ENCODE measurements at places on chromosomes 2 and 18.
A peak's percentile ranks its signal among the peaks of the same experiment; 100 is the strongest.

DNA sequence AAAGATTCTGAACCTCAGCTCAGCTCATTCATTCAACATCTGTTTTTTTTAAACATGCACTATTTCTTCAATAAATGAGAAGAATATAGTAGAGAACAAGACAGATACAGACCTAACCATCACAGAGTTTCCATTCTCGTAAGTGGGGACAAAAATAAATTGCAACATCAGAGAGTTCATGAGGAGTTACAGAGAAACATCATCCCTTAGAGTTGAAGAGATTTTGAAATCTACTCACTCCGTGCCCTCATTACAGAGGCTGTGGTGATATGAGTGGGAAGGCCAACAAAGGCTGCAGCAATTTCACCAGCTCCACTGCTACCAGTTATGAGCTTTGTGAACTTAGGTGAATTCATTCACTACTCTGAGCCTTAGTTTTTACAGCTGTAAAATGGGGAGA lies 399.3 kb downstream of the BCL11A start:
- ATAC-seq = no peak

DNA sequence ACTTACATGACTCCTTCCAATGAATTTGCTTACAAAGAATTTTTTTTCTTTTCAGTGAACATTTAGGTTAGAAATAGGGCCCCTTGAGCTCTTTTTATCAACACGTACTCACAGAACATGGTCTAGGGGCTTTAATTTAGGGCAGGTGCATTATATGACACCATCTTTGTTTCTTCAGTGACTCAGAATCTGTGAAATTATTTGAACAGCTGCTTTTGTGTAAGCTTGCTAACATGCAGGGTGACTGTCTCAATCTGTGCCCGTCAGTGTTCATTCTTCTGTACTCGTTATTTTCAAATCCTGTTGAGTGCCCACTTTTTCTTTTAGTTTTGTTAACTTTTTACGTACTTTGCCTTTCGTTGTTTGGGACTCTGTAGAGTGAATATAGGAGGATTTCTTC lies 52.8 kb upstream of the CABYR start:
- no peak for ATAC-seq

GRCh38 chr2:228401065-228401912 lies 219.8 kb upstream of the SPHKAP start:
- no peak for ATAC-seq

- no peak for ATAC-seq
Measured at GRCh38 chr2:126506786-126507185, 149.2 kb upstream of the GYPC start.

GRCh38 chr2:236977063-236977851 lies 108.4 kb upstream of the COPS8 start:
- no peak for ATAC-seq

DNA sequence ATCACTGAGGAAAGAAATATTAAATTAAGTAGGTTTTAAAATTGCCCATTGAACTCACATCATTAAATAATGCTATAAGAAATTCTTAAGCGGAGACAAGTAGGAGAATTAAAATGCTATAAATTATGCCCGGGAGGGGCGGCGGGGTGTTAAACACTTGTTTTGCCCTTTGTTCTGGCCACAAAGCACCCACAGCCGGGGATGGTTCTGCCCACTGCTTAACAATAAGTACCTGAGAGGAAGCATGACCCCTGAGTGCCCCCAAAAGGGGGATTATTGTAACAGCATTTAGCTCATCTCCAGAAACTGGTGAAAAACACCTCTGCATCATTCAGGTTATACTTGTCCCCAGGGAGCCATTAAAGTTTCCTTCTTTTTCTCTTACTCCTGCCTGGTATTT lies 332.7 kb upstream of the POU3F3 start:
- no peak for ATAC-seq

DNA sequence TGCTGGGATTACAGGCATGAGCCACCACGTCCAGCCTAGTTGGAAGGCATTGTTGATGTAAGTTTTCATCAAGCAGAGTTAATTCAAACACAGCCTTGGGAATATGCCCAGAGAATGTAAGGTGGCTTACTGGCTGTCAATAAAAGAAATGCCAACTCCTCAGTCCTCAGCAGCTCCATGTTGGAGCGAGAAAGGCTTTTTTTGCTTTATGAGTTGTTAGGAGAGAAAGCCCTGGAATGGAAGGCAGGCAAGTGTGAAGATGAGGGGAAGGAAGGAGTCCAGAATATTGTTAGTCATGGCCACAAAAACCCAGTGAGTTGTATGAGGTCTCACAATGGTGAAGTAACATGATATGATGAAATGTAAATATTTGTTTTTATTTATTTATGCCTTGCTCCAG lies 57.1 kb downstream of the MAP4K4 start:
- no peak for ATAC-seq

- no peak for ATAC-seq
Measured at GRCh38 chr2:235952714-235953113, 215.5 kb downstream of the GBX2 start.

DNA sequence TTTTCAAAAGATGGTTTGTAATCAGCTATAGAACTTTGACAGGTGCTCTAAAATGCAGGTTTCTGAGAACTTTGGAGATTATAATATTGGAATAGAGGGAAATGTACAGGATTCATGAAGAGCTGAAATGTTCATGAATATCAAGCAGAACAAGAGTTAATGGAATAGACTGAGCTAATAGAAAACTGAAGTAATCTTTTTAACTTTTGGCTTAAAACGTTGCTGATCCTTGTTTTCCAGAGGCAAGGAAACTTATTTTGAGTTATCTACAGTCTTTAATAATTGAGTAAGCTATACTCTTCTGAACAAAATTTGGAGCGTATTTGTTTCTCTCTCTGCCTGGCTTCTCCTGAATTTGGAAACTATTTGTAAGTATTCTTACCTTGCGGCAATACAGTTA lies 10.8 kb upstream of the IL18RAP start:
- no peak for ATAC-seq

- no peak for ATAC-seq
Measured at GRCh38 chr2:217845301-217845700, 157.5 kb downstream of the TNS1 start.

GRCh38 chr18:50460716-50461115 lies 85.9 kb downstream of the SKA1 start:
- ATAC-seq = no peak

- ATAC-seq = no peak
Measured at GRCh38 chr18:62812242-62812641, 96.9 kb downstream of the PHLPP1 start.

DNA sequence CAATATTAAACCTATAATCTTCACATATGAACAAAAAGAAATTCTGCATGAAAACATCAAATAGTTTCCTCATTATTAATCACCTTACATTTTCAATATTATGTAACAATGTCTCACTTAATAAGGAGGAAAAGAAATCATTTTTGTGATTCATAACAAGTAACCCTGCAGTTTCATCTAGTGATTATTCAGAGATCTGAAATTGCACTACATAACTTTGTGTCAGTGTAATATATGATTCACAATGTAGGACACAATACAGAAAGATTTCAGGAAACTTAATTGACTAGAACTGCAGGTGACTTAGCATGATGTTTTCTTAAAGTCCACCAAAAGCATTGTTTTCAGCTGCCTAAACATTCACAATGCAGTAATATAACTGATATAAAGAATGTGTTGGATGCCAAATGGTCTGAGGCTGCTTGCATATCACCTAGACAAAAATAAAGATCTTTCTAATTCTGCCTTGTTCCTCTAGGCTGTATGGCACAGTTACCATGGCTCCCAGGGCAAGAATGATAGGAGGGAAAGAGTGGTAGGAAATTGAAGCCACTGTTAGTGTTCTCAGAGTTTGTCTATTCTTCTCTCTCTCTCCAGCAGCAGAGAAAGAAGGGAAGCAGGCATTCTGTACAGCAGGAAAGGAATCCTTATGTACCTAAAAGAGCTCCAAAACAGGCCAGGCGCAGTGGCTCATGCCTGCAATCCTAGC lies 366.6 kb downstream of the FSIP2 start:
- ATAC-seq = peak; percentile 70

- ATAC-seq = no peak
Measured at GRCh38 chr2:207180741-207181140, 15.0 kb upstream of the KLF7 start.

DNA sequence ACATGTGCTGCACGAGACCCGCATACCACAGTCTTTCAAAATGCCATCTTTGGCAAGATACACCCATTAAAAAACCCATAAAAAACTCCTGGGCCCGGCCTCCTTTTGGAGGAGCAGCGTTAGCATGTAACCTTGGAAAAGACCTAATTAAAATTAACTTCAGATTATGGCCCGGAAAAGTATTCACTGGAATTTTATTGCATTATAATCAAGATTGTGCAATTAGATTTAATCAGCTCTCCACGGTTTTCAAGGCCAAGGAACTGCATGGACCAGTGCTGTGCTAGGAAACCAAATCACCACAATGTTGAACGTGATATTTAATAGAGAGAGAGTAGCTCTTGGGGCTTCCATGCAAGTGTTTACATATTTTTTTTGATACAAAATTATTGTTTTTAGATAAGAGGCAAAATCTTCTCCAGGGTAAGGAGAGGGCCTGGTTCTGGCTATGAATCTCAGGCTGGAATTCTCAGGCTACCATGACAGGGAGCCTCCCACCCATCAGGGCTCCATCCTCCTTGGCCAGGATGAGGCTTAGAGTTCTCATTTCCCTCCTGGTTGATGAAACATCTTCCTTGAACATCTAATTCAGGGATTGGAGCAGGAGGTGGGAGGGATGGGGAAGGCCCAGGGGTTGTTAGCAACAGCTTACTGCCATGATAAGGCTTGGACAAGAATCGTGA lies 82.0 kb upstream of the TTC39C start:
- no peak for ATAC-seq

DNA sequence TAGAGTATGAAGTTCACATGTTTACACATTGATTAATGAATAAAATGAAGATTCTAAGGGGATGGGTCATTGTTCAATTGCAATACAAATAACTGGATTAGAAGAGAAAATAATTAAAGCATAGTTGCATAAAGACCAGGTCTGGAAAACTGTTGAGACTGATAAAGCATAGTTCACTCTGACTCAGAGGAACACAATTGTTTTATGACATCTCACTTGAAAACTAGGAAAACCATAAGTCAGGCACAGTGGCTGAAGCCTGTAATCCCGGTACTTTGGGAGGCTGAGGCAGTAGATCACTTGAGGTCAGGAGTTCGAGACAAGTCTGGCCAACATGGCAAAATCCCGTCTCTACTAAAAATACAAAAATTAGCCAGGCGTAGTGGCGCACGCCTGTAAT lies 46.7 kb downstream of the PLA2R1 start:
- no peak for ATAC-seq

DNA sequence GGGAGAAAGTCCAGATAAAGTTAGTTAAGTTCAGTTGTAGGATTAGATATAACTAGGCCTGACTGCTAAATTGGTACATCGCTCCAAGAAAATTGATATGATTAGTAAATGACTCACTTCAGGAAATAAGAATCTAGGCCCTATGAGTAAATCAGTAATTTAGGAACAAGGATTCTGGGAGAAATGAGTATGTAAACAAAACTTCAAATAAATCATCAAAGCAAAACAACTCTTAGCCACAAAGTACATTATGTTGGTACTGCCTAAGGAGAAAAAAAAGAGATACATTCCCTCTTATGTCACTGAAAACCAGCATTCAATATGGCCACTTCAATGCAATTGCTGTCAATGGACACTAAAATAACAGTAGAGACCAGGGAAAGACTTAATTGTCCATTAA lies 529.1 kb downstream of the ZNF804A start:
- ATAC-seq = no peak

- ATAC-seq = no peak
Measured at GRCh38 chr2:143588746-143589145, 459.5 kb downstream of the ARHGAP15 start.

- ATAC-seq = no peak
Measured at GRCh38 chr2:60098996-60099395, 454.5 kb downstream of the BCL11A start.

- ATAC-seq = no peak
Measured at GRCh38 chr2:142426064-142426463, 295.2 kb upstream of the LRP1B start.

DNA sequence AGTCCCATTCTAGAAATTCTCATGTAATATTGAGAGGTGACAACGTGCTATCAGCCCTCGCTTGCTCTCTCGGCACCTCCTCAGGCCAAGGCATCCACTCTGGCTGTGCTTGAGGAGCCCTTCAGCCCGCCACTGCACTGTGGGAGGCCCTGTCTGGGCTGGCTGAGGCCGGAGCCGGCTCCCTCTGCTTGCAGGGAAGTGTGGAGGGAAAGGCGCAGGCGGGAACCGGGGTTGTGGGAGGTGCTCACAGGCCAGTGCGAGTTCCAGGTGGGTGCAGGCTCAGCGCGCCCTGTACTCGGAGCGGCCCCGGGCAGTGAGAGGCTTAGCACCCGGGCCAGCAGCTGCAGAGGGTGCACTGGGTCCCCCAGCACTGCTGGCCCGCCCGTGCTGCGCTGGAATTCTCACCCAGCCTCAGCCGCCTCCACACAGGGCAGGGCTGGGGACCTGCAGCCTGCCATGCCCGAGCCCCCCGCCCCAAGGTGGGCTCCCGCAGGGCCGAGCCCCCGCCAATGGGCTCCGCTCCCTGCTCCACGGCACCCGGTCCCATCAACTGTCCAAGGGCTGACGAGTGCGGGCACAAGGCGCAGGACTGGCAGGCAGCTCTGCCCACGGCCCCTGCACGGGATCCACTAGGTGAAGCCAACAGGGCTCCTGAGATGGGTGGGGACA lies 1680.6 kb upstream of the LRRTM1 start:
- no peak for ATAC-seq

GRCh38 chr2:6031200-6031867 lies 339.1 kb downstream of the SOX11 start:
- no peak for ATAC-seq

DNA sequence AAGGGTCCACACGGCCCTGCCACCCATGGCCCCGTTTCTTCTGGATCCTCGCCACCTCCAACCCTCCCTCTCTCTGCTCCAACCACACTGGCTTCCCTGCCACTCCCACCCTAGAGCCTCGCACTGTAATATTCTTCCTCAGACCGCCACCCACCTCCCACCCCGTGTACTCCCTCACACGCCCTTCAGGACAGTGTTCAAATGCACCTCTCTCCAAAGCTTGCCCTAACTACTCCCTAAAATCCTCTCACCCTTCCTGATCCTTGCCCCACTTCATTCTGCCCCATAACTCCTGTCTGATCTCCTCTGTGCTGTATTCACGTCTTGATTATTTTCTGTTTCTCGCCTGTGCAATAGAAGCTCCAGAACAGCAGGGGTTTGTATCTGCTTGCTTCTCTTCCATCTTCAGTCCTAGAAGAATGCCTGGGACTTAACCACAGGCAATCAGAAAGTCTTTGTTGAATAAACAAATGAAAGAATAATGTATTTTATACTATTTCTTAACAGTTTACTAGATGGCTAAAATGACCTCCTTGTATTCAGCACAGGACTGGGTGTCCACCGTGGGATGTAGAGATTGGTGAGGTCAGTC lies 25.5 kb downstream of the EPB41L3 start:
- no peak for ATAC-seq

GRCh38 chr2:25899404-25899970 lies 21.2 kb upstream of the ASXL2 start:
- peak; percentile 87 for ATAC-seq

GRCh38 chr18:79786786-79787526 lies 10.8 kb upstream of the KCNG2 start:
- no peak for ATAC-seq

DNA sequence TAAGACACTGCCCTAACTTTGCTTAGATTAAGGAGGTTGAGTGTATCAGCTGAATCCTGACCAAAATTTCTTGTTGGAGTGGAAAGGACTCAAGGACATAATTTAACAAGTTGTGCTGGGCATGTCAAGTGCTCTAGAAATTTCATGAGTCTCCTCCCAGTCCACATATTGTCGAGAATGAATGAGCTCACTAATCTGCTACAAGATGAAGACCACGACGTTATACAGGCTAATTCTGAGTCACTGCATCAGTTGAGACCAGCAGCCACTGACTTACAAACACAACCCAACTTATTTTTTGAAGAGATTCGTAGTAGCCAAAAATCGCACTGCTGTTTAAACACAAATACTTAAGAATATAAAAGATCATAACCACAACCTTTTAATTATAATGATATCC lies 28.7 kb upstream of the SLC8A1 start:
- ATAC-seq = no peak

Data from esophagus mucosa (tissue), 1 donor.